ENCODE measurements at places on chromosomes 16 and 17.

GRCh38 chr16:31453255-31454204, 5.8 kb upstream of the ARMC5 start:
- DNase-seq: no peak

DNA sequence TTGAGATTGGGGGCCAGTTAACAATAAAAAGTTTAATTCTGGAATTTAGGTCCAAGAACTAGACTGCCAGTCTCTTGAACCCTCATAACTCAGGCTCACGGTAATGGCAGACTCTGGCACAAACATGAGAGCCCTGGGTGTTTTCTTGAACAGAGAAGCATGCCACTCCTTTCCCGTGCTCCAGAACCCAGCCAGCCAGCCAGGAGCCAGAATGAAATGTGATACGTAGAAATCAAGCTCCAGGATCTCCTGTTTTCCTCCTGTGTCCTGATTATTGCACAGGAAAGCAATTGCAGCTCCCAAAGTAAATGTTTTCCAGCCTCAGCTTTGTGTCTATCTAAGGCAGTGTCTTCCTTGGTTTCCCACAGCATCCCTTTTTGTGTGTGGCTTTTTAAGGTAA, 46.2 kb upstream of the NOL11 start:
- no peak for DNase-seq

- no peak for DNase-seq
These were observed 7.0 kb upstream of the ZFHX3 start for GRCh38 chr16:73054813-73055482.

DNA sequence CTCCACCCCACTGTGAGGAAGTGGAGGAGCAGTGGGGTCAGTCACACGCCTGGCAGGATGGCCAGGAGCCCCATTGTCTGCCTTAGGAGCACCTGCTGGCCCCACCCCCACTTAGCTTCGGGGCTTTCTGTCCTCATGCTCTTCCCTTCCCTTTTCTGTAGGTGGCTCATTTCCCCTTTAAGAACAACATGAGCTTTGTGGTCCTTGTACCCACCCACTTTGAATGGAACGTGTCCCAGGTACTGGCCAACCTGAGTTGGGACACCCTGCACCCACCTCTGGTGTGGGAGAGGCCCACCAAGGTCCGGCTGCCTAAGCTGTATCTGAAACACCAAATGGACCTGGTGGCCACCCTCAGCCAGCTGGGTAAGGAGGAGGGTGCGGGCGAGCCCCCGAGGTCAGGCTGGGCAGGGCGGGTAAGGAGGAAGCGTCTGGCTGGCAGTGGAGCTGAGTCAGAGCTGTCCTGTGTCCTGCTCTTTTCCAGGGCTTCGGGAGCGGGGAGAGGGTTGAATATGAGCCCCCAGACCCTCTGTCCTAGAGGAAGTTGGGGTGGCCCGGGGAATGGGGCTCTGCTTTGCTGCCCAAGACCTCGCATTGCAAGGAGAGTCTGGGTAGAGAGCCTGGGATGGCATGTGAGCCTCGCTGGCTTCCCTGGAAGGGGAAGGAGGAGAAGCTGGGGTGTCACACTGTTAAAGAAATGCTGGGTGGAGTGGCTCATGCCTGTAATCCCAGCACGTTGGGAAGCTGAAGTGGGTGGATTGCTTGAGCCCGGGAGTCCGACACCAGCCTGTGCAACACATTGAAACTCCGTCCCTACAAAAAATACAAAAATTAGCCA, 9.2 kb upstream of the SERPINF1 start:
- no peak for DNase-seq

- DNase-seq: no peak
These were observed 27.8 kb upstream of the CDR2 start for GRCh38 chr16:22402191-22402590.

DNA sequence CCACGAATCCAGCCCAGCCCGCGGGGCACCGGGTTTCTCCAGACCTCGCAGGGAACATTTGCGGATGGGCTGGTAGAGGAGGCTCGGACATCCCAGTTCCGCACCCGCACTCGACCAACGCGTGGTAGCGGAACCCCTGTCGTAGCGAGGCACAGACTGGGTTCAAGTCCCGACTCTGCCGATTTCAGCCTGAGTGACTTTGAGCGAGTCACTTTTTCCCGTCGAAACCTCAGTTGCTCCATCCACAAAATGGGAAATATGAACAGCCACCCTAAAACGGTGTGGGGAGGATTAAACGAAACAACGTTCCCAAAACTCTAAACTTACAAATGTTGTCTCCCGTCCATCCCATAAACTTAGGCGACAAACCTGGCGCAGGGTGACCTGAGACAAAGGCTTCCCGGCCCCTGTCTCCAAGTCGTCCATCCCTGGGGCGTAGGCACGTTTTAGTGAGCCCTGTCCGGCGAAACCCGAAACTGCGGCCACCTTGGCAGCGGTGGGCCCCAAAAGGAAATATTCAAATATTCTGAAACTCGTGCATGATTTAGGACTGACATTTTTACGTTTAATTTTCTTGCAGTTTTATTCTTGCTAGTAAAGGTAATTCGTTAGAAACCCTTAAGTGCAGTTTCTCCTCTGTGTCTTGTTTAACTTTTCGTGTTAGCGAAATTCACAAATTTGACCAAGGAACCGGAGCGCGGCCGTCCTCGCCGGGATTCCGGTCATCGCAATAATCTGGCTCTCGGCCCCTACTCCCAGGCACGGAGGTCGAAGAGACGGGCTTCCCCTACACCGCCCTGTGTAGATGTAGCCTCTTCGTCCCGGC, 1.9 kb upstream of the MLLT6 start:
- peak; percentile 50 for DNase-seq
